Head of caudate nucleus (tissue), 42 donors: ENCODE measurements at places on chromosomes 16 and 17.

DNA sequence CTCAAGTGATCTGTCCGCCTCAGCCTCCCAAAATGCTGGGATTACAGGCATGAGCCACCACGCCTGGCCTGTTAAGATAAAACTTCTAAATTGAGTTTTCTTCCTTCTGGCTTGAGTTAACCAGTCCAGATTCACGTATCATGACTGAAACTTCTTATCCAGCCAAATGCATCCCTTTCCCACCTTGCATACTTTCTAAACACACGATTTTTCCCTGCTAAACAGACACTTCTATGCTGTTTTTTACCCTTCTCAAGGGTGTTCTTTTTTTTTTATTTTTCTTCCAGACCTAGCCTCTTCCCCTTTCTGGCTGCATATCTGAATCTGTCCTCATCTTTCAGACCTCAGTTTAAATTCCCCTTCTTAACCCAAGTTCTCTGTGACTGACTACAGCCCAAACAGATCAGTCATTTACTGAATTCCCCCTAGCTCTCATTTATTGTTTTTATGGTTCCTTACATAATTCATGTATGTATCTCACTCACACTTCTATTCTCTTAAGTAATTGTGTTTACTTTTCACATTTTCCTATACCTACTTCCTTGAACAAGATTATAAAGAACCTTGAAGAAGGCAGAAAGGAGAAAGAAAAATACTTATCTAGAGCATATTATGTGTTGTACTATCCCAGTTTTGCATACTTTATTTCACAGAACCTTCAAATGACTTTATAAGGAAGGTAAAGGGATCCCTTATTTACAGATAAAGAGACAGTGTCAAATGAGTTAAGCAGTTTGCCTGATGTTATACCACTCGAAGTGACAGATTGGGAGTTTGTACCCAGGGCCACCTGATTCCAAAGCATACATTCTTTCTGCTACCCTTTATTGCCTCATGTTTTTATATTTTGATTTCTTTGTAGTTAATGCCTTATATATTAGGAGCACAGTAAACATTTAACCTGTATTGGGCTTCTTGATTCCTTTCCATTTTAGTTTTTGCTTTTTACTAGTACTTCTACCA is 5.2 kb downstream of the EVI2B start:
- DNase-seq = no peak

DNA sequence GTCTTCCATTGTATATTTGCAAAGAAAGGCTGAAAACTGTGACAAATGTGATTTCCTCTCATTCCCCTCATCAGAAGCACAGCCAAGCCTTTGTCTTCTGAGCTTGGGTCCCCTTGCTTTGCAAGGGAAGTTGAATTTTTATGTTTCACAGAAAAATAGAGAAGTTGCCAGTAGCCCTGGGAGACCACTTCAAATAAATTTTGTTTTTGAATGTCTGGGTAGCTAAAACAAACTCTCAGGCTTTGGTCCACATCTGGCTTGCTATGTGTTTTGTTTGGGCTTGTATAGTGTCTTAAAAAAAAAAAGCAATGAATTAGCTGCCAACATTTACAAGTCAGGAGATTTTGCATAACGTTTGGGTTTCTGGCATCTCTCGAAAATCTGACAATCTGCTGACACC is 24.1 kb downstream of the PIK3R6 start:
- no peak for DNase-seq

DNA sequence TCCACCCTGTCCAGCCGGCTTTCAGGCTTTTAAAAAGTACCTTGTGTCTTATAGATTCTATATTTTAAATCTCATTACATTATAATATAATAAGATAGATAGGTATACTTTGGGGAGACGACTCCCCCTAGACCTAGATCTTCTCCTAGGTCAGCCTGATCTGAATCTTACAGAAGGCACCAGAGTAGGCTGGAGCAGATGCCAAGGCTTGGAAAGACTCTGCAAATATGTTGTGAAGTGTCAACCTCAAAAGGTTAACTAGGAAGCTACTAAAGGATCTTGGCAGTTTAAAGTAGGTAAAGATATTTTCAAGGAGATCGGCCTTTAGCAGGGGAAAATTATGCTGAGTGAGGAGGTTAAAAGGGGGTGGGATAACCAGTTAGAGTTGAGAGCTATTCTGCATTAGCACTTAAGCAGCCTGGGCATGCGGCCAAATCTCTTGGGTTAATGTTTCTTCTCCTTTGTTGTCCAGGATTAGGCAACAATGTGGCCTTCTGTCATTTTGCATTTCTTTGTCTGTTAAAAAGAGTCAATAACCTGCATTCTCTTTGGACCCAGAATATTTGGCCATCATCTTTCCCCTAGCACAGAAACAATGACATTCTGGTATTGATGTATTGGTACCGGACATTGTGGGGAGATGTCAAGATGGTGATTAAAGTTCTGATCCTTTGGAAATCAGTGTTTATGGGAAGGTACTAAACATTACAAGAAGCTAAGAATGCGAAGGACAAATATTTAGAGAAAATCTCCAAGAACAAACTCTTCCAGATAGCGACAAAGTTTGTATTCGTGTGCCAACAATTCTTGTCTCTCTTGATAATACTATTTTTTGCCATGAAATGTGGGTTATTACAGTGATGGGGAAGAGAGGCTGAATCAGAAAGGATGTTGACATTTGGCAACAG is 51.2 kb upstream of the DHX40 start:
- DNase-seq = peak; percentile 58

GRCh38 chr16:60717808-60718207 is 1318.4 kb downstream of the CDH8 start:
- no peak for DNase-seq

- DNase-seq = peak; percentile 58
Observed at GRCh38 chr17:57679906-57680695, 65.0 kb downstream of the CCDC182 start.
